ENCODE measurements at places on chromosomes 2 and 18.

GRCh38 chr2:229930656-229931055 is 8.4 kb downstream of the FBXO36 start:
- no peak for DNase-seq

DNA sequence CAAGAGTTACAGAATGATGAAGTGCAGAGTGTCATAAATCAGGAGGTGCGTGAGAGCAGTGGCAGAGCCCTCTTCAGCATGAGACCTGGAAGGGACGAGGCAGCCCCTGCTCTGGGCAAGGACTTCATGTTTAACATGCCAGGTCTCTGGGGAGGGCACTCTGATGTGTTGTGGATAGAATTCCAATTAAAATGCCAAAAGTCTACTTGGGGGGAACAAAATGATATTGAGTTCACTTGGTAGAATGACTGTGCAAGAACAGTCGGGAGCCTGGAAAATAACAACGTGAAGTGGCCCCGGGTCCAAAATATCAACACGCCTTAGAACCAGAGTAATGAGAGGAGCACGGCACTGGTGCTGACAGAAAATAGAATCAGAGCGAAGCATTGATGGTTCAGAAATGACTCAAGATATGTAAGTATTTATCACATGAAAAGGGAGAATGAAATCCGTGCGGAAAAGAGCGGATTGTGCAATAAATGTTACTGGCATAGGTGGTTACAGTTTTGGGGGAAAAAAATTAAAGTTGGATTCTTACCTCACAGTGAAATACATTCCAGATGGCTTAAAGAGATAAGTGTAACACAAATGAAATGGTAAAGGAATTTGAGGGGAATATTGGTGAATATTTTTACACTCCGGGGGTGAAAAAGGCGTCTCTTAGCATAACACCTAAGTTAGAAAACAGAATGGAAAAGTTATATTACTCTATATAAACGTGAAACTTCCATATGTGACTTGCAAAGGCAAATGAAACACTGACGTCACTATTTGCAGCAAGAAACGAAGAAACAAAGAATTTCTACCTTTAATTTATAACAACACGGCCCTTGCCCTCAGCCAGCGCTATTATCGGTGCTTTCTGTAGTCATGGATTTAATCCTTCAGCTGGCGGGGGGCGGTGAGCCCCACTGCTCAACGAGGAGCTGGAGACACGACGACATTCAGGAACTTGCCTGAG is 159.4 kb upstream of the TWIST2 start:
- no peak for DNase-seq

GRCh38 chr18:31380912-31381311 is 4.3 kb downstream of the DSG4 start:
- no peak for DNase-seq

DNA sequence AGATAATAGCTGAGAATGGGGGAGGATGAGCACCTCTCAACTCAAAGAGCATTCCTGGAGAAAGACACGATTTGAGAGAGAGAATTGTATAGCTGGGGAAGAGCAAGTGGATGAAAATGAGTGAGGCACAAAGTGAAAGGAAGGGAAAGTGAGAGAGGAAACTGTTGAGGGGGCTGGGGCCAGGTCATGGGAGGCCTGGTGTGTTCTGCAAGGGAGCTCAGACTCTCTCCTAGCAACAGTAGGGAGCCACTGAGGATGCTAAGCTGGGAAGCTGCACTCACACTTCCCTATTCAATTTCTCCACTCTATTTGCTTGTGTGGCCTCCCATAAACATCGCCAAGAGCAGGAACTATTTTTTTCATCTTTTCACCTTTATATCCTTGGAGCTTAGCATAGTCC is 14.8 kb downstream of the EVA1A start:
- DNase-seq: no peak

GRCh38 chr2:169415233-169415748 is 53.0 kb upstream of the LRP2 start:
- no peak for DNase-seq

DNA sequence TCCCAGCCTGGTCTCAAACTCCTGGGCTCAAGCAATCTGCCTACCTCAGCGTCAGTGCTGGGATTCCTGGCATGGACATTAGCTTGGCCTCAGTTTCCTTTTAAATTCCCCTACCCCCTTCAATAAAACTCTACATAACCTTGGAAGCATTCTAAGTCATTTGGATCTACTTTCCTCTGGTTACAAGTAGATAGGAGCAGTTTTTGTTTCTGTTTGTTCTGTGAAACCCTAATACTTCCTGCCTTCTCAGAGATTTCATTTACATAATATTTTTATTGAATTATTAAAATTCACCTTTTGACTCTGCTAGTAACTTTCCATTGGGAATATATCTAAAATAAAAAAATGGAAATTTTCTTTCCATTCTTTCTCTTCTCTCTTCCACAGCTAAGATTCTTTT is 25.9 kb downstream of the GIGYF2 start:
- no peak for DNase-seq

GRCh38 chr2:68653034-68653433 is 9.7 kb downstream of the PROKR1 start:
- DNase-seq: no peak

GRCh38 chr2:143458258-143459190 is 329.3 kb downstream of the ARHGAP15 start:
- DNase-seq: no peak

DNA sequence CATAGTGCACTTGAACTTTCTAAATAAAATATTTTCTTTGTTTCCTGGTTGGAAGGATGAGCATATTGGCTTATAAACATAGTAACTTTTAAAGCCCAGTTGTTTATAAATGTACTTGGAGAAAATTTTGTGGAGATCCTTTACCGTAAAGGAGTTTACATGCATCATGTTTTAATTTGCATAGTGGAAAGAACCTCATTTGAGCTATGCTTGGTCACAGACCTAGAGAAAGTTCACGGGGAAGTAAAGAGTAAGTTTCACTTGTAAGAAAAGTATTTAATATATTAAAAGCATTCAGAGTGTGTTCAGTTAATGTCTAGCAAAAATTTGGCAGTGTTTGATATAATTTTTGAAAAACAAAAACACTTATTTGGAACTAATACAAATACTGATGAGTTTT is 45.3 kb downstream of the PIKFYVE start:
- peak; percentile 27 for DNase-seq

DNA sequence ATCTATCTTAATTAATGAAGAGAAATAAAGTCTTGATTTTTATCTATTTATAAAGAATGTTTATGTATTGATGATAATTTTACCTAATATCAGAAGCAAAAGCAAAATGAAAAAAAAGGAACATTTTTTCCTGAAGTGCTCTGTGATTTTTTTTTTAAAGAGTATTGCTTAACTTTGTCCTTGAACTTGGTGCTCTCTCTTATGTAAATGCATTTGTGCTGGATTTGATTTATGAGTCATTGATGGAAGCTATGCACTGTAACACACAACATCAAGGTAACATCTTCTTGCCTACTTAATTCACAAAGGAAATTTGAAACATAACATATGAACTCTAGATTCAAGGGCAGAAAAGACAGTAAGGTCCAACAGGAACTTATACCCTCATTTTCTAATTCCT is 312.9 kb upstream of the CDH19 start:
- no peak for DNase-seq

- DNase-seq: no peak
Measured at GRCh38 chr2:72293620-72294019, 146.0 kb upstream of the CYP26B1 start.

DNA sequence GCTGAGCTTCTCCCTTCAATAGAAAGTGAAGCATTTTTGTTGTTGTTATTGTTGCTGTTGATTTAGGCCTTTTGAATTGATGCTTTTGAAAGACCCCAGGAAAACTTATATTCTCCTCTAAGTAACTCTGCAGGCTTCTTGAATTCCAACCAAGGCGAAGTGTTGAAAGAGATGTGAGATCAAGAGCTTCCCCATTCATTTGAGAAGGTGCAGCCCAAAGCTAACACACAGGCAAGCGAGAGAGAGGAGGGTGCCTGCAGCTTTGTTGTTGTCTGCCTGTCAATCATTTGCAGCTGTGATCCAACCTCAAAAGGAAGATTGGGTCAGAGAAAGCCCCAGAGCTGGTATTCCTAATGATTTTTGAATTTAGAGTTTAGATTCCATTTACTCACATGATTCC is 963.6 kb upstream of the CNTNAP5 start:
- no peak for DNase-seq

GRCh38 chr2:97770445-97770844 is 57.1 kb downstream of the ZAP70 start:
- no peak for DNase-seq

DNA sequence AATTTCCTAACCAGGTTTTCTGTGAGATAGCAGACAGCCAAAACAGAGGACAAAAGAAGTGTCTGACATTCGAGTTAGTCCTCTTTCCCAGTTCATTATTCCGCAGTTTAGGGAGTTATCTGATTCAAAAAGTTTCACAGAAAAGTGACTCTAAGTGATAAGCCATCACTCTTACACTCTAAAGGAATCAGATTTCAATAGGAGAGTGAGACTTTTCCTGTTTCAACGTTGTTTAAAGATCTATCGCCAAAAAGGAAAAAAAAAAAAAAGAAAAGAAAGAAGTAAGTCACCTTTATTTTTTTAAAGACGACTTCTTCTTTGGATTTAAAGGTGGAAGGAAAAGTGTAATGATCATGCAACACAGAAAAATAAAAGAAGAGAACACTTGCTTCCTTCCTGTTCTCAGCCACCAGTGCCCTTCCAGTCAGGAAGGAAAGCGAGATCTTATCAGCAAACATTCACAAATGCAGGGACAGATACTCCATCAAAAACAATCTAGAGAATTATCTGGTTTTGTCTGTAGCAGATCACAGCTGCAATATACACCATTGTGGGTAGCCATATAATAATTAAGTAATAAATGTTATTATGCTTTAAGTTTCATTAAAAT is 49.8 kb downstream of the TFPI start:
- no peak for DNase-seq

All from GM12864 (cell line).